ENCODE measurements at places on chromosomes 11 and 22.

DNA sequence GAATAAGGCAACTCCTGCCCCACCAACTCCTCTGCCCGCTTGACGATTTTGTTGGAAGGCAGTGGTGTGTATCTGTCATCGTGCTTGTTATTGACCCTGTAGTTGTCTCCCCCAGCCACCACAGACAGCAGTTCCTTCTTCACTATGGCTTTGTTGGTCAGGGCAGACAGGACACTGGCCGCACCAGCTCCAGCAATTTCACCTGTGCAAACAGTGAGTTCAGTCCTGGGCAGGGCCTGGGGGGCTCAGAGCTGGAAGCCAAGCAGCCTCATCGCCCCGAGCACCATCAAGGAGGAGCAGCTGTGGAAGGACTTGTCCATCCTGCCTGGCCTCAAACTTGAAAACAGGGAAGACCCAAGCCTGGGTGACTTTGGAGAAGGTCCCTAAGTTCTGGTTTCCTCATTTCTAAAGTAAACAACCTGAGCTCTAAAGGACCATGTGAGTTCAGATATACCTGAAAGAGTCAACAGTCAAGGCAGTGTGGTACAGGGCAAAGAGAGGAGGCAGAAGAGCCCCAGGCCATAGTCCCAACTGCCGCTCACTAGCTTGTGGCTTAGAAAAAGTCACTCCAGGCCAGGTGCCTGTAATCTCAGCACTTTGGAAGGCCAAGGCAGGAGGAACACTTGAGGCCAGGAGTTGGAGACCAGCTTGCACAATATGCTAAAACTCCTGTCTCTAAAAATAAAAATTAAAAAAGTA, 4.6 kb downstream of the PLAAT2 start:
- no peak for DNase-seq

DNA sequence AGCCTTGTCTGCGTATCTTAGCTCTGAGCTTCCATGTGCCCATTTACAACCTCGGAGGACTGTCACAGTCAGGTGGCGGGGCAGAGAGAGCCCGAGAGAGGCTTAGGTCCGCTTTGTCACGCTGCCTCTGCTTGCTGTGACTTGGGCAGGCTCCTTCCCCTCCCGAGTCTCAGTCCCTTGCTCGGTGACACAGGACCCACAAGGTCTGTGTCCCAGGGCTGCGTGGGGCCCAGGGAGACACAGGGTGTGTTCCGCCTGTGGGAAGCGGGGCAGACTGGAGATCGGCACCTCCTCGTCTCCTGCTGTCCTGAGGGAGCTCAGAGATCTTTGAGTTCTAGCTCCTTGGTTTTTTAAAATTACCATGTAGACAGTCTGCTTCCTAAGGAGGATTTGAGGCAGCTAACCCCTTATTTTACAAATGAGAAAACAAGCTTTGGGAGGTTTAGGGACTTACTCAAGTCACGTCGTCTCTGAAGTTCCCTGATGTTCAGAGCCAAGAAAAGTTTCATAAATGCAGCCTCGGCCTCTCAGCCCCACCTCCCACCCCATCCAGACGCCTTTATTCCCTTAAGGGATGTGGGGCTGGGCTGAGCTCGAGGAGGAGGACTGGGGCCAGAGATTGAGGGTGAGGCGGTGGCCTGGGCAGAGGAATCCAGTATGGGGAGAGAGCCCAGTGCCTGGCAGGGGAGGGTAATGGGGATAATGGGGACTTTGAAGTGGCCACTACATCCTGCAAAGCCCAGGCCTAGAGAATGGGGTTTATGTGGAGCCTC, 103.6 kb downstream of the NECTIN1 start:
- no peak for DNase-seq

DNA sequence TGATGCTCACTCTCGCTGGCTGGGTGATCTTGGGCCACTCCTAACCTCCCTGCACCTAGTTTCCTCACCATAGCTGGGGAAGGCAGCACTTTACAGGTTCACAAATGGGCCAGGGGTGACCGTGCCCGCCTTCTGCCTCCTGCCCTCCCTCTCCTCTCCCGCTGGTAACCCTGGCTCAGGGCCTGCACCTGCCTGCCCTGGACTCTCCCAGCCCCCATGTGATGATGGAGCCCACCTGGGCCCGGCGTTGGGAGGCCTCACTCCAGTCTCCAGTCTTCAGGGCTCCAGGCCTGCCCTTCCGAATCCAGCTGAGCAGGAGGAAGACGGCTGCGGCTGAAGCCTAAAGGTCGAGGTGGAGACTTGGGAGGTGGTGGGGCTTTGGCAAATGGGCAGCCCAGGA, 152.9 kb downstream of the CACNA1I start:
- DNase-seq: no peak

DNA sequence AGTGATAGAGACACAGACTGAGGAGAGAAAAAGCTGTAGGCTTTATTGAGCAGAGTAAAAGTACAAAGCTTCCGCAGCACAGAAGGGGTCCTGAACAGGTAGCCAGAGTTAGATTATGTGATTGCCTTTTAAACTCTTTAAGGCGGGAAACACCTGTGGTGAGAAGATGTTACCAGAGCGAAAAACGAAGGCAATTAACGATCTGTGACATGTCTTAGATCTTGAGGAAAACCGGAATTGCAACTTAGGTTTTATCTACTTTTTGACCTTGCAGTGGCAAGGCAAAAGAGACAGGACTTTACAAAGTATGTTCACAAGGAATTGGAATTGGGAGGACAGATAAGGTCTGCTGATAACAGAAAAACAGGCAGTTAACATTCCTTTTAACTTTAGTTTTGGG, 493.6 kb upstream of the FAT3 start:
- DNase-seq: no peak

DNA sequence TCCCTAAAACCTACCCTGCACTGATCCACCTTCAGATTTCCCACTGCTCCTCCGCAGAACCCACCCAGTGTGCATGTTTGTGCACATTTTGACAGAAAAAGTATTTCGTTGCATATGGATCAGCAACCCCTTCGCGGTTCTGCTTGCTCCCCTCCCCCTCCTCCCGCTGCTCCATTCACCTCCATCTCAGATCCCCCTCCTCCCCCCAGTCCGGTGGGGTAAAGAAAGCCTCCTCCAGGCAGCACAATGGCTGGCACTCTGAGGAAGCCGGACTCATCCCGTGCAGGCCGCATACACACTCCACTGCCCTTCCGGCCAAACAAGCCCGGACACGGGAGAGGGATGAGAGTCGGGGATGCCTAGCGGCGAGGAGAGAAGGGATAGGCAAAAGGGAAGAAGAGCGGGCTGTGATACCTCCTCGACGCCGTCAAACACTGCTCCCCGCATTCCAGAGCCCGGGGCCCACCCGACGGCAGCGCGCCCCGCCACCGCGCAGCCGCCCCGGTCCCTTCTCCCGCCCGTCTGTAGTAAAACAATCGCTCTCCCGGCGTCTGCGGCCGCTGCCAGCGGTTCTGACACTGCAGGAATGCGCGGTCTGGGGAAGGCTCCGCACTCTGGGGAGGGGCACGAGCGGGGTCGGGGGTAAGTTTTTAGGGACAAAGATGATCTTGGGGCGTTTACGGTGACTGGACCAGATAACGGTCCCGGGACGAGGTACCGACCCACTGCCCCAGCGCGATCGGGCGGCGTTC, 915 bp downstream of the FEZ1 start:
- peak; percentile 15 for DNase-seq

GRCh38 chr11:73995731-73996130, 13.1 kb upstream of the UCP2 start:
- DNase-seq: no peak

- no peak for DNase-seq
These were observed 8.8 kb downstream of the OSBPL5 start for GRCh38 chr11:3156282-3156660.

GRCh38 chr11:78069465-78069864, 5.8 kb downstream of the THRSP start:
- DNase-seq: no peak

DNA sequence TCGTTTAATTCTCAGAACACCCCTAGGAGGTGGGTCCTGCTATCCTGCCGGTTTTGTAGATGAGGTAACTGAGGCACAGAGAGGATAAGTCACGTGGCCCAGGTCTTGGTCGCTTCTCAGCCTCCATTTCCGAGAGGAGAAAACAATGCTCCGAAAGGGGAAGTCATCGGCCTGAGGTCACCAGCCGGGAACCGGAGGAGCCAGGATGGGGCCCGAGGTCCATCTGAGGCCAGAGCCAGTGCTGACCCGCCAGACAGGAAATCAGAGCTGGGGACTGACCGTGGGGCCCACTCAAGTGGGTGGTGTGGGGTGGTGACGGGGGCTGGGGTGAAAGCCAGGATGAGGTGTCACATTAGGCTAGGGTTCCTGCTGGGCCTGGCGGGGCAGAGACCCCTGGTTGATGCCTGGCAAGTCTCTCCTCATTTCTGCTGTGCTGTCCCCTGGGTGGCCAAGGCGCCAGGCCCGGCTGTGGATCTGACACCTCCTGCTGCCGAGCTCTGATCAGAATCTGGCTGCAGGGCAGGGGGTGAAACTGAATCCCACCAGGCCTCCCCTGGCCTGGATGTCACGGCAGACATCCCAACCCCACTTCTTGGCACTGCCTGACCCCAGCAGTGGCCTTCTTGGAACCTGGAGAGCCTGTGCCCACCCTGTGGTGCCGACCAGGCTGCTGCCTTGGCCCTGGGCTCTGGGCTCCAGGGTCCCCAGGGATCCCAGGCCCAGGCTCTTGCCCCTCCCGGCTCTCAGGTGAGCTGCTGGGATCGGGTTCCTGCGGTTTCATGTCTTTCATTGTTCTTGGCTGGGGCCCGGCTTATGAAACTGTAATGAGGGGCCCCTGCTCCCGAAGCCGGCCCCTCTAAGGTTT, 12.0 kb downstream of the TRIOBP start:
- DNase-seq: no peak

- DNase-seq: no peak
These were observed 56.3 kb upstream of the SLC5A12 start for GRCh38 chr11:26778000-26778757.

- DNase-seq: no peak
These were observed 81.5 kb downstream of the FBLN1 start for GRCh38 chr22:45584121-45584570.

GRCh38 chr22:19352766-19353165, 61.2 kb upstream of the CLTCL1 start:
- DNase-seq: no peak

DNA sequence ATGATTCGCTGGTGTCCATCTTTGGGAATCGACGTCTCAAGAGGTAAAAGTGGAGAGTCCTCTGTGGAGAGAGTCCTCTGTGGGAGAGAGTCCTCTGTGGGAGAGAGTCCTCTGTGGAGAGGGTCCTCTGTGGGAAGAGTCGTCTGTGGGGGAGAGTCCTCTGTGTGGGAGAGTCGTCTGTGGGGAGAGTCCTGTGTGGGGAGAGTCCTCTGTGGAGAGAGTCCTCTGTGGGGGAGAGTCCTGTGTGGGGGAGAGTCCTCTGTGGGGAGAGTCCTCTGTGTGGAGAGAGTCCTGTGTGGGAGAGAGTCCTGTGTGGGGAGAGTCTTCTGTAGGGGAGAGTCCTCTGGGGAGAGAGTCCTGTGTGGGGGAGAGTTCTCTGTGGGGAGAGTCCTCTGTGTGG, 3.1 kb downstream of the PRDX5 start:
- DNase-seq: no peak

DNA sequence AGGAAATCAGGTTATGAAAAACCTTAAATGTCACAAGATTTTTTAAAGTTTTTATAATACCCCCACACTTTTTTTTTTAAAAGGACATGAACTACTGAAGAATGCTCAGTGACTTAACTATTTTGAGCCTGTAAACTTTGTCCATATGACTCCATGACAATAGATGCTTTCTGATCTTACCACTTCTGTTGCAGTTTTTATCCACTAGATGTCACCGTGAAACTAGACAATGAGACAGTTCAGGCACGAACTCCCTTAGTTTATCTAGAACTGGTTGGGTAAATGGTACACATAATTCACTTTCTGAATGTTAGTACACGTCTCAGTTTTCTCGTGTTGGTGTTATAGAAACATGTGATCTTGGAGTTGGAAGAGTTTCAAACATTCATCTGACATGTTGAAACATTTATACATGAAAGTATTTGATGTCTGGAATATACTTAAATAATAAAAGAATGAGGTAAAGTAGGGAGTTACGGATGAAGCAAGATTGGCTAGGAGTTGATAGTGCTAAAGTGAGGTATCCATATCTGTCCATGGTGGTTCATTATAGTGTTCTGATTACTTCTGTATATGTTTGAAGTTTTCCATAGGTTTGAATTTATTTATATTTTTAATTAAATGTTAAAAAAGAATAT, 8.1 kb downstream of the CCDC15 start:
- no peak for DNase-seq

DNA sequence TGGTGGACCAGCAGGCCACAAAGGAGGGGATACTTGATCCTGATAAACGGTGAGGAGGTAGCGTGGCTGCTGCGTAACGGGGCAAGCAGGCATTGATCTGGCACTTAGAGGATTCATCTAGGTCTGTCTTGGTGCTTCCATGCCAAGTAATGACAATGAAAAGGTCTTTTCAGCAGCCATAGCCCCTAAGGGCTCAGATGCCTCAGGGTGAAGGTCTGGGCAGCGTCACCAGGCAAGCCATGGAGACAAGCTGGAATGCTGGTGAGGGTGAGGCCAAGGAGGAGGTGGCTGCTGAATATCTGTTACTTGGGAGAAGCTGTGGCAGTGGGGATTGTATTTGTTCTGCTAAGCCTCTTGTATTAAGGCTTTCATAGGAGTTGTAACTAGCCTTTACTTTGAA, 4.8 kb upstream of the CHKB start:
- DNase-seq: no peak
